SW 1271 (cell line): ENCODE measurements at places on chromosomes 5 and 9.

DNA sequence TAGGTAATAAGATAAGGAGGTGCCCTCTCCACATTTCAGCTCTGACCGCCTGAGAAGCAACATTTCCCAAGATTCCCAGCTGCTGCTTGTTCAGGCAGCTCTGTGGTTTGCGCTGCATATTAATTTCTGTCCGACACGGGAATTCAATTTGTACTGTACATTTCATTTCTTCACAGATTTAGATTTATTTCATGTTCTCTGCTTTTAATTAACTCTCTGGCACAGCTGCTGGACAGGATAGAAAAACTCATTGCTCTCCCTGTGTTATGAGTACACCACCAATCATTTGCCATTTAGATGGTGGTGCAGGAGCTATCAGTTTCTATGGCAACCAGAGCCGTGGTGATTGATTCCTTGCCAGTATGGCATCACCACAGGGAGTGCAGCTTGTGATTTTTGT is 558.5 kb downstream of the DMRTA1 start:
- DNase-seq, result no peak

DNA sequence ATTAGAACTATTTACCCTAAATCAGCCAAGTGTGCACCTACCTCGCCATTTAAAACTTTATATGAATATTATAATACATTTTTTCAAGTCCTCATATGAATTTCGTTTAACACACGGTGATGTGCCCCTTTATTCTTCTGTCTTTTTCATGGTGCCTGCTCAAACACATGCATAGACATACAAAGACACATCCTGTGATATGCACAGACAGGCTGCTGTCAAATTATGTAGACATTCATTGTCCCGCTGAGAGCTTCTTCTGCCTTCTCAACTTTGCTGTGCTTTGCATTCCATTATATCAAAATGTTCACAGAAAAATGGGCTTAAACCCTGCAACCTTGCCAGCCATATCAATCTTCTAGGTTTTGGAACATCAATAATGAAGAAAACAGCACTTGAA is 193.8 kb downstream of the NTRK2 start:
- DNase-seq, result no peak

GRCh38 chr5:44389823-44390143 is 563 bp upstream of the FGF10 start:
- DNase-seq, result no peak

GRCh38 chr9:109035684-109036423 is 22.6 kb upstream of the CTNNAL1 start:
- peak; percentile 97 for DNase-seq

- no peak for DNase-seq
Measured at GRCh38 chr5:88860501-88860900, 22.5 kb downstream of the MEF2C start.

DNA sequence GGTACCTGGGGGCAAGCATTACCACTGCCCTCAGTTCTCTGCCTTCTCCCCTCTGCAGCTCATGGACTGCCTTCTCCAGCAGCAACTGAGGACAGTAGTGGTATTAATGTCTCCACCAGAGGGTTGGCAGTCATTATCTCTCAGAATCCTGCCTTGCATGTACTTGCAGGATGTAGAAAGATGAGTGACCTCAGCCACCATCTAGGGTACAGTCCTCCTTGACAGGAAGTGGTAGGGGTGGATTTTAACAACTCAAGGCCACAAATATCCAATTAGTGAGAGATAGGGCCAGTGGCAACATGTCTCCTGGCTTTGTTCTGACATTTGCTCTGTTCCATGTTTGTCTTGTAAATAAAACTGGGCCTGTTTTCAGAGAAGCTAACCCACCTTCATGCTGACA is 47.2 kb downstream of the F2R start:
- DNase-seq, result no peak
